ENCODE measurements at places on chromosomes 6 and 20.

DNA sequence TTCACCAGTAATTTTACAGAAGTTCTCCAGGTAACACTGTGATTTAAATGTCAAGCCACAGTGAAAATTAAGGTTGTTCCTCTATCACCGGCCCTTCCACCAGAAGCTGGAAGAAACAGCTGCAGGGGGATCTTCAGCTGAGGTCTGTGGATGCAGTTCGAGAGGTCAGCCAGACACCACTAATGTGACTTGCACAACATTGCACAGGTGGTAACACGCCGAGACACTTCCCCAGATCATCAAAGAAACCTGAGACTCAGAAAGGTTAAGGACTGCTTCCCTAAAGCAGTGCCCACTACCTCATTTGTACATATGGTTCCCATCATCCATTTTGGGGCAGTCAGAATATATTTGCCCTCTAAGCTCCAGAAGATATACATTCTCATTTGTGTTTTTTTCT, 8.1 kb upstream of the SERPINB9 start:
- DNase-seq = no peak

- no peak for DNase-seq
Measured at GRCh38 chr6:134453792-134454510, 136.0 kb upstream of the SGK1 start.

- no peak for DNase-seq
Measured at GRCh38 chr6:79170959-79171358, 63.5 kb downstream of the HMGN3 start.

DNA sequence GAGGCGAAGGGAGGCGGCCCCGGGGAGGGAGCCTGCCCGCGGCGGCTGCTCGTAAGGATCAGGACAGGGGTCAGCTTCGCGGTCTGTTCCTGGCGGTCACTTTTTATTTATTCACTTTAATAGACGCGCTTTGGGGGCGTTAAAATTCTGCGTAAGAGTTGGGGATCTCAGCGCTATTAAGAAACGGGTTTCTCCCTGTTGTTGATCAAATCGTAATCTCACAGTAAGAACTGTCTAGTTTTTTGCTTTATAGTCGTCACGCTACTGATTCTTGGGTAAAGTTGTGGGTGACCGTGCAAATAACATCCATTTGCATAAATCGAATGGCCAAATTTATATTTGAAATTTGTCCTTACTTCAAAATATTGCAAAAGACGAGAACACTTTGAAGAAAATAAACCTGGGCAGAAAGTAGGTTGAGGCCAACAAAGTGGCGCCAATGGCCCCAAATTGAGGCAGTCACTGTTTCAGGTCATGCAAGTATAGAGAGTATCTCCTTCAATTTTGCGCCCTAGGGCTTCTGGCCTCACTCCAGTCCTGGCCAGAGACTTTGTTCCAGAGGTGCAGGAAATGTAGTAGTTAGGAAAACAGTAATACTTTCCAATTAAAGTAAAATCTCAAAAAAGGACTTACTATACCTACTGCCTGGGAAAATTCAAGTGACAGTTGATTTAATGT, 963 bp upstream of the RMND1 start:
- DNase-seq = no peak

GRCh38 chr6:16488813-16489212, 250.4 kb downstream of the GMPR start:
- DNase-seq = no peak

DNA sequence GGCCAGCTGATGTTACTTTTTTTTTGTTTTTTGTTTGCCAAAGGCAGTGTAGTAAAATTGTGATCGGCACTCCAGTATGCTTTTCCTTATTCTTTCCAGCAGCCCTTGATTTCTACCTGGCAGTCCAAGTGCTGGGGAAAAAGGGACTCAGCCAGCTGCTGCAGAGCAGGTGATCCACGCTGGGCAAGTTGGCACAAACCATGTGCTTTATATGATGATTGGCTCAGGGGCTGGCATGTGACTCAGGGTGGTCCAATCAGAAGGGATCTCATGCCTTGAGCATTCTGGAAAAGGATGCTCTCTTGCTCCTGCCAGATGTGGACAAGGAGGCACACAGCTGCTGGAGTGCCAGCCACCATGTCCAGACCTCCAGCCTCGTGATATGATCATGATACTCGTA, 54.5 kb downstream of the SULF2 start:
- DNase-seq = no peak

DNA sequence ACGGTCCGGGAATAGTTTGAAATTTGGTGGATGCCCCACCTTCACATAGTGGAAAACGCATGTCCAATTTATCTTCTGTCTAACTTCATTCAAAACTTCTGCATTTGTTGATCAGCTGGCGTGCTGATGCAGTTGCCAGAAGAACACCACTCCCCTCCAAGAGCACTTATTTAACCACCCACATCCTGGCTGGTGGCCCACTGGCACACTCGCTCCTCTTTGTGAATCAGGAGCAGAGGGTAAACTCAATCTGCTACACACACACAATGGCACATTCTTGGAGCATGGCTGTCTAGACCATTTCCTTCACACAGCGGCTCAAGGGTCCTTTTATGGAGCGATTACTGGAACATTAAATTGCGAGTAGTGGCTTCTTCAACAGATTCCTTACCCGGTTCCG, 55.1 kb upstream of the CEP162 start:
- peak; percentile 17 for DNase-seq

- DNase-seq = no peak
Measured at GRCh38 chr6:77463861-77464494, 687 bp upstream of the HTR1B start.

GRCh38 chr6:105488516-105489215, 85.8 kb upstream of the PREP start:
- DNase-seq = no peak

DNA sequence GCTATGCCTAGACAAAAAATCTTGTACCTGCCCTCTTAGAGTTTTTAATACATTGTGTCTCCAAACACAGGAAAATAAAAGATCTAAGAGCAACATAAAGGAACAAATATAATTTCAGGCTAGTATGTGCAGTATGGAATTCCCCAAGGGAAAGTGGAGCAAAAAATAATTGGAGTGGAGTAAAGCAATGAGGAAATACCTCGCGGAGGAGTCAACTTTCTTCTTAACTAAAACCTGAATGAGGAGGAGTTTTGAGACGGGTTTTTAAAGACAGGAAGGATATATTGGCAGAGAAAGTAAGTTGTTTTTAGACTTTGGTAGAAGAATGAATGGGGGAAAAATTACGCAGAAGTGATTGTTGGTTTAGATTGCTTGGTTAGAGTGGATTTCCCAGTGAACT, 14.0 kb downstream of the HIVEP1 start:
- no peak for DNase-seq

DNA sequence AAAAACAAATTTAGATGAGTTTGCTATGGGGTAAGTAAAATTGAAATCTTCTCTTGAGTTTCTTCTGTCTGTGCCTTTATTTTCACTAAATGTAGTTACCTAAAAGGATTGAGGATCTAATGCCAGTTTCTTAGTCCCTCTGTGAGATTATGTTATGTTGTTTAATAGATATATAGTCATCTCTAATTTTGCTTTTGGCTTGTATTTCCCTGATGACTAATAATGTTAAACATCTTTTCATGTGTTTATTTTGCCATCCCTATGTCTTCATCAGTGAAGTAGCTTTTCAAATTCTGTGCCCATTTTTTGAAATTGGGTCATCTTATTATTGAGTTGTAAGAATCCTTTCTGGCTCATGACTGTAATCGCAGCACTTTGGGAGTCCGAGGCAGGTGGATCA, 13.7 kb downstream of the QRSL1 start:
- no peak for DNase-seq

GRCh38 chr6:145147981-145148749, 587.2 kb downstream of the EPM2A start:
- no peak for DNase-seq

- no peak for DNase-seq
Measured at GRCh38 chr6:43749461-43749860, 20.6 kb upstream of the VEGFA start.

GRCh38 chr6:33425668-33426577, 6.1 kb downstream of the SYNGAP1 start:
- peak; percentile 64 for DNase-seq

DNA sequence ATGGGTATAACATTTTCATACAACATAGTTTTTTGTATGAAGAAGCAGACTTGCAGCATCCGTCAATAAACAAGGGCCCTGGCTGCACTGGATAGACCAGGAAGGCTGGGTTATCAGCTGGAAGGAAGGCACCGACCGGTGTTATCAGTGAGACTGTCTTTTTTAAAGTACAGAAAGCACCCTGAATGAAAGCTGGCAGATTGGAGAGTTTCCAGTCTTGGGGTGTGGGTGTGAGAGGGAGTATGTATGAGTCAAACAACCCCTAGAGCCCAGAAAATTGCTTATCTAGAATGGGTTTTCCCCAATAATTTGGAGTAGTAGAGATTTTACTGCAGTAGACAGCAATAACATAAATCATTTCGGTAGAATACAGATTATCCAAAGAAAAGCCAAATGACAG, 42.4 kb downstream of the TXLNB start:
- no peak for DNase-seq

- no peak for DNase-seq
Measured at GRCh38 chr20:18284805-18285533, 3.4 kb upstream of the ZNF133 start.

DNA sequence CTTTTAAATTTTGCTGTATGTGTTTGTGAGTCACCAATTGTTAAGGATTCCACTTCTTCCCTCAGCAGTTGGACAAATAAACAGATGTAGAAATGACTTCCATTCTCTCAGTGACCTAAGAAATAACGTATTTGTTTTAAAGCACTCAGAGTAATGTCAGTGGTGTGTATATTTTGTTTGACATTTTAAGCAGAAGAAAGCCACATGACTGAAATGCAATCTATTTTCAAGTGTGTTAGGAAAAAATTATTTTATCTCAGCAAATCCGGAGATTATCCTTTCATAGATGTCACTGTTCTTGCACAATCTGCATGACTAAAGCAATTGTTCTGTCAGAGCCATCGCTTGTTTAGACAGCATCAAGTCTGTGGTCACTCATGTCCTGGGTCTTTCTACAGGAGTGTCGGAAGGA, 77.1 kb downstream of the JAG1 start:
- DNase-seq = no peak

DNA sequence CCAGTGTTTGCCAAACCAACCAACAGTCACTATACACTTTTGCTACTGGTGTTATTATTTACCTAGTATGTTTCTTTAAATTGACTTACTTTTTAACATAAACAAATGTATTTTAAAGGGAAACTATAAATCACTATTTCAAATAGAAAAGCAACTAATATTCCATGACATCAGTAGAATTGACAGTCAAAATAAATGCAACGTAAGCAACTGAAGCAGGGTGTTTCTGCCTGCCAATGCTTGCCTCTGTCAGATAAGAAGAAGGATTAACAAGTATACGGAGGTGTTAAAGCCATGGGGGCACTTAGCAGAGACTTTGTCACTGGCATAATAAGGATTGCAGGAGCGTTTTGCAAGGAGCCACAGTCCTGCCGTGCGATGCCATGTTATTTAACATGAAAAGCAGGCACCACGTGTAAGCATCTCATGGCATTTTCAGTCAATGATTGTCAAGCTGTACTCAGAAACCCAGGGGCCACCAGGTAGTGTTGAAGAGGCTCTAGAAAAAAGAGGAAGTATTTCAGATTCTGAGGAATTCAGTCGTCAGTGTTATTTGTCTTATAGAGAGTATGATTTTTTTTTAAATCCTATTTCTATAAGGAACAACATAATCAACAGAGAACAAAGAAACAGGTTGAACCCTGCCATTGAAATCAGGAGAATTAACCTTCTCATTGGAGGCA, 131.7 kb downstream of the BFSP1 start:
- DNase-seq = no peak

- DNase-seq = no peak
Measured at GRCh38 chr6:56399672-56400263, 152.4 kb upstream of the COL21A1 start.

- no peak for DNase-seq
Measured at GRCh38 chr6:97214671-97215070, 68.3 kb downstream of the MMS22L start.

- DNase-seq = no peak
Measured at GRCh38 chr20:61166324-61166723, 85.7 kb upstream of the CDH4 start.

DNA sequence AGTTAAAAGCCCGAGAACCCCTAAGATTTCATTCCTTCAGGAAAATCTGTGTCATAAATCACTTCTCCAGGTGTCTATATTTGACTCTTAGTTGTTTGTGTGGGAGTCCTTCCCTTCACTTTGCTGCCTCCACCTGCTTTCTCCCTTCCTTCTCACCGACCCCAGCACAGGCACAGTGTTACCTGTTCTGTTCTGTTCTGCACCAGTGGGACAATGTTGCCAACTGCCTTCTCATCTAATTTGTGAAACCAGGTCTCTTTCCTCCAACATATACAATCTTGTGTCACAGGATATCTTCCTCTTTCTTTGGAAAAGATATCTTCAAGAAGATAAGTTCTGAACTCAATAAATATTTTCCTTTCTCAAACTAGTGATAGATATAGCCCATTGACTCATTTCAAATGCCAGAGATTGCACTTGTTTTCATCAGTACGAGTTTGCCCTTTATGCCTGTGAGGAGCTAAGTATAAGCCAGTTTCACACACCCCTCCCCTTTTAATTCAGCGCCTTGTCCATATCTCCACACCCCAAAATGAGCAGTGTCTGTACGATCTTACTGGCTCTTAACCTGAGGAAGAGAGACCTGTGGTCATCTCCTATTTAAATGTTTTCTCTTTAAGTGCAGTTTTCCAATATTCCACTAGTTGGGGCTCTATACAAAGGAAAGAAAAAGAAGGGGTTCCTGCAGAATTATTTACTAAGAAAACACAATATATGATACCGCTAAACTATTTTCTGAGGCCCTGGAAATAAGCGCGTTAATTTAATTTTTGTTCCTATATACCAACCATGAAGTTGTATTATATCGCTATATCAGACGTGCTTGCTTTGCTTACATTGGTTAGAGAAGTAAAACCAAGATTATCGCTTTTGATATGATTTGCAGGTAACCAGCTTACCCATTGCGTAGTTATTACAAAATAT, 81.6 kb upstream of the PREP start:
- DNase-seq = no peak

DNA sequence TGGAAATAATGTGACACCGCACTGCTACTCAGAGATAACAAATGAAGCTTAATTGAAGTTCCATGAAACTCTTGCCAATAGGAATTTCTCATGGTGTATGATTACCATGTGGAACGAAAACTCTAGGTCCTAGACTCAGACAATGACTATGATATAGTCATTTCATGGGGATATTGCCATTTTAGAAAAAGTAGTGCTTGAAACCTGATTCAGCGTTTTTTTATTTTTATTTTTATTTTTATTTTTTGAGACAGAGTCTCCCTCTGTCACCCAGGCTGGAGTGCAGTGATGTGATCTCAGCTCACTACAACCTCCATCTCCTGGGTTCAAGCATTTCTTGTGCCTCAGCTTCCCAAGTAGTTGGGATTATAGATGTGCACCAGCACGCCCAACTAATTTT, 253.9 kb downstream of the FARS2 start:
- DNase-seq = no peak

GRCh38 chr6:4668271-4669179, 107.7 kb upstream of the CDYL start:
- DNase-seq = no peak

GRCh38 chr6:2116496-2116895, 128.9 kb downstream of the GMDS start:
- DNase-seq = no peak

GRCh38 chr20:9506280-9506821, 8.0 kb upstream of the LAMP5 start:
- DNase-seq = no peak
